Left kidney (tissue), 8 donors: ENCODE measurements at places on chromosomes 5 and 9. TPM values are rescaled to one million over a fixed set of nuclear protein-coding genes. Genes with fewer than 3 reads are reported as not detected.

The REEP5 gene
- polyA plus RNA-seq: 109 TPM

The SLC2A8 gene
- 19.9 TPM for polyA plus RNA-seq

The PCDHGA10 gene
- polyA plus RNA-seq: 3.7 TPM

The CCL28 gene
- polyA plus RNA-seq: 4.2 TPM

DNA sequence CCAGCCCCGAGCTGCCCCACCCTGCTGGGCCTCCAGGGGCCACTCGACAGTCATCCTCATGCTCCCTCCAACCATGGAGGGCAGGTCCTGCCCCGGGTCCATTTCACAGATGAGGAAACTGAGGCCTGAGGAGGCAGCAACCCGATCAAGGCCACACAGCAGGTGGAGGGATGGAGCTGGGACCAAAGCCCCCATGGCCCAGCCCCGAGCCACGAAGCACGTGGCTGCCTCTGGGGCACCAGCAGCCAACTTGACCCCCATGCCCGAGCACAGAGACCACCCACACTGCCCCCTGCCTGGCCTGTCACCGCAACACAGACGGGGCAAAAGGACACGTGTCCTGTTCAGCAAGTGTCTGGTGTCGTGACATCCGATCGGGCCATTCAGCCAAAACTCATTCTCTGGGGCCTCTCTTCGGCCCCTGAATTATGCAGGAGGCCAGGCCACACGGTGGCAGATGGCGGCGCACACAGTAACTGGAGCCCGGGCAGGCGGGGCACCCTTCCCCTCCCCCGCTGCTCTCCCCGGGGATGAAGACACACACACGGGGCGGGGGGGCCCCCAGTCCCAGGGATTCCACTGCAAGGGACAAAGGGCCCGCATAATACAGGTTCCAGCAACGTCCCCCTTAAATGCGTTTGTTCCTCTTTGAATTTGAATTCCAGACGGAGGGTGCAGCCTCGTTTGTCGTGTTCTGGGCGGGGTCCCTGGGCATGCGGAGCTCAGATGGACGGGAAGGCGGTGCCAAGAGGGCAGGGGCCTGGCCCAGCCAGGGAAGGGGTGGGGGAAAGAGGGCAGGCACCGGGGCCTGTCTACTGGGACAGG is 29.4 kb upstream of the TMEM250 start:
- DNase-seq: no peak

DNA sequence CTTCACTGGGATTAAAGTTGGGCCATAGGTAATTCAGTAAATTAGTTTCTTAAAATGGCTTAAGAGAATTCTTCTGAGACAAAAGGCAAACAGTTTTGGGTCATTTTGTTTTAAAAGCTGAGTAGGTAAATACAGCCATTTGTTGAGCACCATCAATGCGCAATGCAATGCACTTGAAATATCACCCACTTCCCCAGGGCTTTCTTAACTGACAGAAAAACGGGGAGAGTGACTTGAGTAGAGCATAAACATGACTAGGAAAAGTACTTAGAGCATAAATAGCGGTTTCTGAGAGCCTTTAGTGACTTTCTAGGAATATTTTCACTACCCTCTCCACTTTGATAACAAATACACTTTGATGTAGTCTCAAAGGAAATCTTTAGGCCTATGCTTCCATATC is 27.2 kb downstream of the MLANA start:
- DNase-seq: no peak
